Endothelial cell (in vitro differentiated cells): ENCODE measurements at places on chromosomes 1 and 21. TPM values are rescaled to one million over a fixed set of nuclear protein-coding genes. Genes with fewer than 3 reads are reported as not detected.

The AMY1C gene
- not detected for total RNA-seq

The SLAMF6 gene
- not detected for total RNA-seq

The PI4KB gene
- total RNA-seq: 50.3 TPM

The CASQ1 gene
- not detected for total RNA-seq

The OLFML3 gene
- total RNA-seq: 130 TPM

The CFHR5 gene
- not detected for total RNA-seq

The C8B gene
- not detected for total RNA-seq

GRCh38 chr1:86370601-86371022 is 25.5 kb downstream of the ODF2L start:
- H3K27me3 ChIP-seq: no peaks in the 10 kb centered on the region
- no peak overlapping the region for H3K4me3 ChIP-seq
- H3K36me3 ChIP-seq: peaks cover 7% of the 10 kb centered on the region
- H3K27ac ChIP-seq: no peak overlapping the region
- no peak for DNase-seq

DNA sequence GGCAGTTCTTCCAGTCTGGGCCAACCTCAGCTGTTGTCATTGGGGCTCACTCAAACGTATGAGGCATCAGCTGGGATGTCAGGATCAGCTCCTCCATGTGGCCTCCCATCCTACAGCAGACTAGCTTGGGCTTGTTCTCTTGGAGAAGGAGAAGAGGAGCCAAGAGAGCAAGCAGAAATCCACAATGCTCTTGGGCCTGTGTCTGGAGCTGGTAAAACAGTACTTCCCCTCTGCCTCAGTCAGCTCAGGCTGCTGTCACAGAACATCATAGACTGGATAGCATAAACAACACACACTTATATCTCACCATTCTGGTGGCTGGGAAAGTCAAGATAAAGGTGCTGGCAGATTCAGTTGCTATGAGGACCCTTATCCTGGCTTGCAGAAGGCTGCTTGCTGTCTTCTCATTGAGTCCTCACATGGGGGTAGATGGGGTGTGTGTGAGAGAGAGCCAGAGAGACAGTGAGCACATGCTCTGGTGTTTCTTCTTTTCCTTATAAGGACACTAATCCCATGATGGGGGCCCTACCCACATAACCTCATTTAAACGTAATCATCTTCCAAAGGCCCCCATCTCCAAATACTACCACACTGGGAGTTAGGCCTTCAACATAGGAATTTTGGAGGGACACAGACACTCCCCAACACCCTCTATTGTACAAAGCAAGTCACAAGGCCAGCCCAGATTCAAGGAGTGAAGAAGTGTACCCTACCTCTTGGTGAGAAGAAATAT is 16.3 kb upstream of the DNAJC6 start:
- H3K4me1 ChIP-seq: peaks cover 1% of the 10 kb centered on the region
- H3K36me3 ChIP-seq: no peaks in the 10 kb centered on the region
- no peak overlapping the region for H3K27ac ChIP-seq

GRCh38 chr1:54559771-54560231 is 11.8 kb downstream of the ACOT11 start:
- DNase-seq: no peak
- no peak overlapping the region for H3K27ac ChIP-seq
- H3K27me3 ChIP-seq: peaks cover 2% of the 10 kb centered on the region
- peaks cover 5% of the 10 kb centered on the region for H3K36me3 ChIP-seq
- H3K4me3 ChIP-seq: no peak overlapping the region
- peaks cover 10% of the 10 kb centered on the region for H3K4me1 ChIP-seq

DNA sequence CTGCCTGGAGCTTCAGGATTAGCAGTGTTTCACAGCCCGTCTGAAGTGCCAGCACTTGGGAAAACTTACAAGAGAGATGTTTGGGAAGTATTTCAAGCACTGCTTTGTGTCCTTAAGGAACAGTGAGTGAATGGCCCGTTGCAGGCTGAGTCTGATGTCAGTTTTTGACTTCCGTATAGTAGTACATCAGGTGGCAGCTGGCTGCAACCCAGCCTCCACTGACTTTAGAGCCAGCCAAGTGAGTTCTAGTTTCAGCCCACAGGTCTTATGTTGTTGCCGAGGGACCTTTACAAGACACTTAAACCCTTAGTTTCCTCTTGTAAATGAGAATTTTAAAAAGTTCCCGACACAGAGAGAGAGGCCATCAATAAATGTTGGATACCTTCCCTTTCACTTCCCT is 35.0 kb downstream of the UCK2 start:
- H3K4me3 ChIP-seq: no peak overlapping the region
- DNase-seq: no peak
- H3K4me1 ChIP-seq: peaks cover 19% of the 10 kb centered on the region
- peaks cover 12% of the 10 kb centered on the region for H3K36me3 ChIP-seq

DNA sequence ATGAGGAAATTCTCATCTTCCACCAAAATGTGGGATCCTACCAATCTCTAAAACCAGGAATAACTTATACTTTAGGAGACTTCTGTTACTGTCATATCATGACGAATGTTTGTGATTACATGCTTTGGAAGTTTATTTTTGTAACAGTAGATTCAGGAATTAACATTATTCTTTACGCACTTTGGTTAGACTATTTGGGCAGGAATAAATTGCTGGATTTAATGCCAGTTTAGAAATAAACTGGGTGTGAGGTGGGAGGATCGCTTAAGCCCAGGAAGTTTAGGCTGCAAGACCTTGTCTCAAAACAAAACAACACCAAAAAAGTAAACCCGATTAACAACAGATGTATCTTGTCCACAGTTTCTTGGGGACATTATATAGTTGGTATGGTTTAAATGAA is 52.1 kb downstream of the MIGA1 start:
- peaks cover 4% of the 10 kb centered on the region for H3K36me3 ChIP-seq
- no peak overlapping the region for H3K4me3 ChIP-seq
- H3K27me3 ChIP-seq: peaks cover 1% of the 10 kb centered on the region
- no peaks in the 10 kb centered on the region for H3K4me1 ChIP-seq

DNA sequence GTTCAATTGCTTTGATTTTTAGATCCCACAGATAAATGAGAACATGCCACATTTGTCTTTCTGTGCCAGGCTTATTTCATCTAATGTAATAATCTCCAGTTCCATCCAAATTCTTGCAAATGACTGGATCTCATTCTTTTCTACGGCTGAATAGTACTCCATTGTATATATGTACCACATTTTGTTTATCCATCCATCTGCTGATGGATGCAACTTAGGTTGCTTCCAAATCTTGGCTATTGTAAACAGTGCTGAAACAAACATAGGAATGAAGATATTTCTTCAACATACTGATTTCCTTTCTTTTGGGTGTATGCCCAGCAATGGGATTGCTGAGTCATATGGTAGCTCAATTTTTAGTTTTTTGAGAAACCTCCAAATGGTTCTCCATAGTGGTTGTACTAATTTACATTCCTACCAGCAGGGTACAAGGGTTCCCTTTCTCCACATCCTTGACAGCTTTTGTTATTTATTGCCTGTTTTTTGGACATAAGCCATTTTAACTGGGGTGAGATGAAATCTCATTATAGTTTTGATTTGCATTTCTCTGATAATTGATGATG is 344.4 kb downstream of the KCTD3 start:
- no peak for DNase-seq
- no peak overlapping the region for H3K4me3 ChIP-seq
- H3K4me1 ChIP-seq: no peaks in the 10 kb centered on the region
- H3K36me3 ChIP-seq: no peaks in the 10 kb centered on the region

- peaks cover 8% of the 10 kb centered on the region for H3K27me3 ChIP-seq
- H3K27ac ChIP-seq: no peak overlapping the region
- H3K4me3 ChIP-seq: peak overlapping the region; percentile 71
- DNase-seq: peak; percentile 15
- peaks cover 46% of the 10 kb centered on the region for H3K36me3 ChIP-seq
Measured at GRCh38 chr1:162357681-162358266, 18.9 kb downstream of the SPATA46 start.

DNA sequence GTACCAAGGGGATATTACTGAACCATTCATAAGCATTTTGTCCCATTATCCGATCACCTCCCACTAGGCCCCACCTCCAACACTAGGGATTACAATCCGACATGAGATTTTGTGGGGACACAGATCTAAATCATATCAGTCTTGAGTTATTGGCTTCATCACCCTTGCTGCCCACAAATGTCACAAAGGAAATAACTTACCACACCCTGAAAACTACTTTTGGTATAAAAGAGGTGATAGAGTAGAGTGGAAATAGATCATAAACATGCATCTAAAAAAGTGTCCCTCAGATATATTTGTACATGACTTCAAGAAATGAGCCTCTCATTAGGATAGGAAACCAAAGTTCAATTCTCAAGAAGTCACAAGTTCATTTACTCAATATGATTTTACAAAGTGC is 22.6 kb upstream of the FCRL3 start:
- DNase-seq: no peak
- no peak overlapping the region for H3K4me3 ChIP-seq
- no peak overlapping the region for H3K27ac ChIP-seq
- H3K27me3 ChIP-seq: peaks cover 2% of the 10 kb centered on the region

- H3K27me3 ChIP-seq: no peaks in the 10 kb centered on the region
- no peak overlapping the region for H3K27ac ChIP-seq
- peaks cover 2% of the 10 kb centered on the region for H3K4me1 ChIP-seq
- DNase-seq: no peak
- no peak overlapping the region for H3K4me3 ChIP-seq
- H3K36me3 ChIP-seq: peaks cover 30% of the 10 kb centered on the region
Measured at GRCh38 chr1:154213274-154213673, 7.1 kb upstream of the CFAP141 start.

DNA sequence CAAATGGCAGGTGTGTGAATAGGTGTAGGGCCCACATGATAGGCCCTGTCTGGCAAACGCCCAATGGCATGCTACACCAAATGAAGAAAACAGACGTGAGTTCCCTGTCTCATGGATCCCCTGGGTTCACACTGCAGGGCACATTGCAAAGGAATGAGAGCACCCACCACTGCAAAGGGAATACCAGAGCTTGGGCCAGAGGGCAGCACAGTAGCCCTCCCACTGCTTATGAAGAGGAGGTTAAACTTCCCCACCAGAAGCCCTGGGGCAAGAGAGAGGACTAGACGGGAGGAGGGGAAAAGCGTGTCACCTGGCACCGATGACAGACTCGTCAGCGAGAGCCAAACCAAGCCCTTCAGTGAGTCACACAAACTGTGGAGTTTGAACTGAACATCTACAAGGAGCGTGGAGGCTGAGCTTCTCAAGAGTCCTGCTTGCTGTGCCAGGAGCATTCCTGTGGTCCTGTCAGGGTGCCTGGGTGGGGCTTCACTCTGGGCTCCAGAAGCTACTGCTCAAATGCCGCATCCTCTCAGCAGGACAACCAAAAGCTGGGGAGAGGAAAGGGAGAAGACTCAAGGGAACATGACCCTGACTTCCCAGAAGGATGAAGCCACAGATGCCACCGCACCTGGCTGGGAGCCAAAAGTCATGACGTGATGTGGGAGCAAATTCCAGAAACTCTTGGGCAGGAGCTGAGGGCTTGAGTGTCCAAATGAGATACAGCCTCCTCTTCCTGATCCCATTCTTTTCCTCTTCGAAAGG is 61.1 kb downstream of the TOMM20 start:
- no peak overlapping the region for H3K27ac ChIP-seq
- H3K4me3 ChIP-seq: no peak overlapping the region
- H3K36me3 ChIP-seq: no peaks in the 10 kb centered on the region
- DNase-seq: no peak
- peaks cover 21% of the 10 kb centered on the region for H3K4me1 ChIP-seq

DNA sequence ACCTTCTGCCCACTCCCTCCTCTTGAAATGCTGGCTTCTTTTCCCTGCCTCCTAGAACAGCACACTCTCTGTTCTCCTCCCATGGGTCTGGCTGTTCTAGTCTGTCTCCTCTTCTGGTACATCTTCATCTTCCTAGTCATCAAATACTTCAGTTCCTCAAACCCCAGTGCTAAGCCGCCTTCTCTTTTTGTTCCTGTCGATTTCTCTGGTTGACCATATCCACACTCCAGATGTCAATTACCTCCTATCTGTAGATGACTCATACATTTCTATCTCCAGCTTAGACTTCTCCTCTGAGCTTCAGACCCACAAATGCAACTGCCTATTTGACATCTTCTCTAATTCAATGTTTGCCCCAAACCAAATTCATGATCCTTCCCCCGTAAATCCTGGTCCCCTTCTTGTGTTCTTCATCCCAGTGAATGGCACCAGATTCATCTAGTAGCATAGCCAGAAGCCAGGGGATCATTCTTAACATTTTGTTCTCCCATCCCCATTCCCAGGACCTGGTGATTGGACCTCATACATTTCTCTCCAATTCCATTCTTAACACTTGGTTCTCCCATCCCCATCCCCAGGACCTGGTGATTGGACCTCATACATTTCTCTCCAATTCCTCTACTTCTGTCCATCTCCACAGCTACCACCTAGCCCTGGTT is 35.9 kb downstream of the USP24 start:
- no peak overlapping the region for H3K4me3 ChIP-seq
- no peaks in the 10 kb centered on the region for H3K27me3 ChIP-seq
- no peak for DNase-seq
- H3K36me3 ChIP-seq: peaks cover 1% of the 10 kb centered on the region

DNA sequence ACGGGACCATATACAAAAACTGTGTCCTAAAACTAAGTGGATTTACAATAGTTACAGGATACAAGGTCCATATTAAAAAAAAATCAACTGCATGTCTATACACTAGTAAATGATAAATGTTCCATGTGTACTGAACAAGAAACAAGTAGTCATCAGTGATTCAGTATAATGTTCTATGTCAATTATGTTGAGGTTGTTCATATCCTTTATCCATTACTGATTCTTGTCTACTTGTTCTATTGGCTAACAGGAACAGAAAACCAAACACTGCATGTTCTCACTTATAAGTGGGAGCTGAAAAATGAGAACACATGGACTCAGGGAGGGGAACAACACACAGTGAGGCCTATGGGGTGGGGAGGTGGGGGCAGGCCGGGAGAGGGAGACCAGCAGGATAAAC is 90.5 kb downstream of the CDC42BPA start:
- peaks cover 15% of the 10 kb centered on the region for H3K4me1 ChIP-seq
- no peak overlapping the region for H3K4me3 ChIP-seq
- no peaks in the 10 kb centered on the region for H3K36me3 ChIP-seq

GRCh38 chr1:2378956-2379732 is 12.2 kb downstream of the MORN1 start:
- H3K27me3 ChIP-seq: peaks cover 4% of the 10 kb centered on the region
- DNase-seq: no peak
- no peaks in the 10 kb centered on the region for H3K36me3 ChIP-seq
- H3K4me3 ChIP-seq: peak overlapping the region; percentile 31

DNA sequence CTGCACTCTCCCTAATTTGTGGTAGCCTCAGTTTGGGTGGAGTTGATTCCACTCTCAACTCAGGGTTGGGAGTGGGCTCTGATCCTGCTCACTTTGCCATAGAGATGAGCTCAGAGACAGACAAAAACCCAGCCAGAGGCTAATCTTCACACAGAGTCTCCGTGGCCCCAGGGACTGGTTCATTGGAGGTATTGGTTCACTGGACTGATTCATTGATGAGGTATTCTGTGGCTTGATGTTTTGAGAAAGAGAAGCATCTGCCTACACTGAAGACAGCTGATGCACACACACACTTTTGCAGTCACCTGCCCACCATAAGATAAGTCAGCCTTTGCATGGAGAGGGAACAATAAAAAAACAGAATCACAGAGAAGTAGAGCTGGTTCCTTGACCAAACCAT is 183.8 kb downstream of the AJAP1 start:
- H3K4me1 ChIP-seq: no peaks in the 10 kb centered on the region
- no peaks in the 10 kb centered on the region for H3K27me3 ChIP-seq
- DNase-seq: no peak
- no peak overlapping the region for H3K4me3 ChIP-seq
- no peaks in the 10 kb centered on the region for H3K36me3 ChIP-seq

GRCh38 chr21:42652527-42653230 is 742 bp upstream of the PDE9A start:
- peak; percentile 86 for DNase-seq
- peaks cover 13% of the 10 kb centered on the region for H3K4me1 ChIP-seq
- H3K36me3 ChIP-seq: peaks cover 8% of the 10 kb centered on the region
- H3K4me3 ChIP-seq: peak overlapping the region; percentile 89
- peak overlapping the region; percentile 57 for H3K27ac ChIP-seq
